Mucosa of gallbladder (tissue), 1 donor: ENCODE measurements at places on chromosomes 4 and X. TPM values are rescaled to one million over a fixed set of nuclear protein-coding genes. Genes with fewer than 3 reads are reported as not detected.

The COL4A5 gene
- 98.8 TPM for total RNA-seq

The SPOCK3 gene
- 2.3 TPM for total RNA-seq

The TMEM128 gene
- total RNA-seq: 15.9 TPM

The MMRN1 gene
- total RNA-seq: 12.5 TPM

The DTHD1 gene
- total RNA-seq: 0.20 TPM

The SPANXD gene
- total RNA-seq: not detected

The NHSL2 gene
- 13.6 TPM for total RNA-seq
